ENCODE measurements at places on chromosomes 11 and 22.

- DNase-seq, result no peak
Measured at GRCh38 chr11:33843018-33843417, 48.9 kb downstream of the LMO2 start.

GRCh38 chr11:100612766-100613165 lies 74.3 kb upstream of the ARHGAP42 start:
- no peak for DNase-seq

- no peak for DNase-seq
Measured at GRCh38 chr11:62895501-62895900, 14.8 kb downstream of the SLC3A2 start.

DNA sequence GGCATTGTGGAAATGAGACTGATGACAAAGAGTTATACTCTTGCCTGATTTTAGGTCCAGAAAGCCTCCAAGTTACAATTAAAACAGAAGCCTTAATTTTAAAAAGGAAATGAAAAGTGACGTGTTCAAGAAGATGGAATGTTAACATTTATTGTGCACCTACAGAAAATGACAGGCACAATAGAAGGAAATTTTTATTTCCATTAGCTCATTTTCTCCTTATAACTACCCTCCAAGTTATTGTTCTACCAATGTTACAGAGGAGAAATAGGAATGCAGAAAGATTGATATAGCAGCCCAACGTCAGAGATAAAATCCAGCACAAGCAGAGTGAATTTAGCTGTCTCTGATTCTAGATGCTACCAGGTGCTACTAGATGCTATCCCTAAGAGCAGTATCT lies 736.9 kb upstream of the KIRREL3 start:
- no peak for DNase-seq

- no peak for DNase-seq
Measured at GRCh38 chr11:95095858-95096587, 6.4 kb downstream of the ENDOD1 start.

GRCh38 chr11:87428266-87428665 lies 390.5 kb downstream of the TMEM135 start:
- no peak for DNase-seq

GRCh38 chr11:10941414-10941813 lies 83.6 kb upstream of the ZBED5 start:
- DNase-seq, result no peak

DNA sequence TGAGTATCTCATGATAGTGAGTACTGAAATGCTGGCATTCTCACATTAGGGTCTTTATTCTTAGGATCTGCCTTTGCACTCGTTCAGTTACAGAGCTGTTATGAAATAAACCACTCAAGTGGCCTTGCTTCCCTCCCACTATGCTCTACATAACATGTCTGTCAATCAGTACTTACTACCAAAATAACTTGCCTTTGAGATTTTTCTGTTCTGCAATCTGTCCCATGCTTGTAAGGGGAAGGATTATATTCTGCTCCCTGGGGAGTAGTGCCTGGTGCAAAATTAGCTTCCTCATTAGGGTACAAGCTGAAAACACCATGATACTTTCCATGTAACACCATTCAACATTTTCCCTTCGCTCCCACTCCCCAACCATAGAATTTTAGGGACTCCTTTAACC lies 1.9 kb upstream of the GRAP2 start:
- DNase-seq, result no peak

- DNase-seq, result no peak
Measured at GRCh38 chr22:47352920-47353700, 590.7 kb downstream of the TBC1D22A start.

DNA sequence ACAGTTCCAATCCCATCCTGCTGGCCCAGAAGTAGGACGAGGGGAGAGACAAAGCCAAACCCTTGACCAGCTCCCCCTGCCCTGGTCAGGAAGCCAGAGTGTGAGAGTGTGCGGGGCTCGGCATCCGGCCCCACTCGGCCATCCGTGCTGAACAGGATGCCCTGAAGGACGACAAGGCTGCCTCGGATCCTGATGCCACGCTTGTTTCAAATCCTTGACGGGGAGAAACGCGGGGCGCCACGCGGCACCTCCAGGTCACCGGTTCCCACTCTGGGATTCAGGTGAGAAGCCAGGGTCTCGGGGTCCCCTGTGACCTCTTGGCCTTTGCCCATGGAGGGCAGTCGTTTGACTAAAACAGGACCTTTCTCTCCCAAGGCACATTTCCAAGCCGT lies 167.8 kb downstream of the BRD1 start:
- no peak for DNase-seq

DNA sequence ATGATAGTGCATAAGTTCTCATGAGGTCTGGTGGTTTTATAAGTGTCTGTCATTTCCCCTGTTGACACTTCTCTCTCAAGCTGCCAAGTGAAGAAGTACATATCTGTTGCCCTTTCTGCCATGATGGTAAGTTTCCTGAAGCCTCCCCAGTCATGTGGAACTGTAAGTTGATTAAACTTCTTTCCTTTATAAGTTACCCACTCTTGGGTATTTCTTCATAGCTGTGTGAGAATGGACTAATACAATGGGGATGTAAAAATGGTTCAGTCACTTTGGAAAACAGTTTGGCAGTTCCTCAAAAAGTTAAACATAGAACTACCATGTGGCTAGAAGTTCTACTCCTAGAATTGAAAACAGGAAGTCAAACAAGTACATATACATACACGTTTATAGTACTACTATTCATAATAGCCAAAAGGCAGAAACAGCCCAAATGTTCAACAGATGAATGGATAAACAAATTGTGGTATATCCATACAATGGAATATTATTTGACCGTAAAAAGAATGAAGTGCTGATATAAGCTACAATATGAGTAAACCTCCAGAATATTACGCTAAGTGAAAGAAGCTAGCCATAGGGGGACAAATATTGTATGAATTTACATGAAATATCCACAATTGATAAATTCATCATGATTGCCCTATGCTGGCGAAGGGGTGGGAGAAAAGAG lies 16.0 kb upstream of the DKK3 start:
- DNase-seq, result no peak

DNA sequence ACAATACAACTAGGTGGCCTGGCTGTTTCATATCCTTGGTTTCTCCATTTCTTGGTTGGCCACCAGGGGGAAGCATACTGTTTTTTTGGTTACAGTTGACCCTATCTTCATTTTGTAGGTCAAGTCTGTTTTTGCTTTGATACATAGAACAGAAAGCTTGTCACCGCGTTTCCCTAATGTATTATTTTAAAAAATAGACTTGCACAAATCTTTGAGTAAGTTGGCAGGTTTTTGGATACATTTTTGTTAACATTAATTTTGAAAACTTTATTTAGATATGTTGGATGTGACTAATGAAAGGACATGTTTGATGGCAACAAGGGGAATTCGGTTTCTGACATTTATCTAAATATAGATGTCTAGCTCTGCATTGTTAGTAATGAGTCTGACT lies 3.0 kb downstream of the NCR3LG1 start:
- peak; percentile 62 for DNase-seq

- DNase-seq, result no peak
Measured at GRCh38 chr11:64102005-64102738, 63.7 kb downstream of the MACROD1 start.

DNA sequence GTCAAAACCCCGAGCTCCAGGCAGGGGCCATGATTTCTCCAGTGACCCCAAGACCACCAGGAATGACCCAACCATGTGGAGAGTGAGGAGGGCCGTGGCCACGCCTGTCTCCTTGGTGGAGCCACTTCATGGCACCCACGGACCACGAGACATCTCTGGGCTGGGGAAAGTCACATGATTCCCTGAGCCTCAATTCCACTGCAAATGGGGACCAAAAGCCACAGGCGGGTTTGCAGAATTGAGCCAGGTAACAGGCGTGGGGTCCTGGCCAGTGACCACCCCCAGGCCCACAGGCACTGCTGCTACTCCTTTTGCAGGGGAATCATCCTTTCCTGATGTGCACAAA lies 178.9 kb downstream of the CTTN start:
- no peak for DNase-seq

- no peak for DNase-seq
Measured at GRCh38 chr11:69916806-69917387, 97.7 kb upstream of the FGF3 start.

DNA sequence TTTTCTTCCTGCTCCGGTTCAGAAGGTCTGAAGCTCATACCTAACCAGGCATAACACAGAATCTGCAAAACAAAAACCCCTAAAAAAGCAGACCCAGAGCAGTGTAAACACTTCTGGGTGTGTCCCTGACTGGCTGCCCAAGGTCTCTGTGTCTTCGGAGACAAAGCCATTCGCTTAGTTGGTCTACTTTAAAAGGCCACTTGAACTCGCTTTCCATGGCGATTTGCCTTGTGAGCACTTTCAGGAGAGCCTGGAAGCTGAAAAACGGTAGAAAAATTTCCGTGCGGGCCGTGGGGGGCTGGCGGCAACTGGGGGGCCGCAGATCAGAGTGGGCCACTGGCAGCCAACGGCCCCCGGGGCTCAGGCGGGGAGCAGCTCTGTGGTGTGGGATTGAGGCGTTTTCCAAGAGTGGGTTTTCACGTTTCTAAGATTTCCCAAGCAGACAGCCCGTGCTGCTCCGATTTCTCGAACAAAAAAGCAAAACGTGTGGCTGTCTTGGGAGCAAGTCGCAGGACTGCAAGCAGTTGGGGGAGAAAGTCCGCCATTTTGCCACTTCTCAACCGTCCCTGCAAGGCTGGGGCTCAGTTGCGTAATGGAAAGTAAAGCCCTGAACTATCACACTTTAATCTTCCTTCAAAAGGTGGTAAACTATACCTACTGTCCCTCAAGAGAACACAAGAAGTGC lies 661 bp upstream of the MALAT1 start:
- DNase-seq, result peak; percentile 64

Data from left colon (tissue), 2 donors.